ENCODE measurements at places on chromosomes 7 and 10. TPM values are rescaled to one million over a fixed set of nuclear protein-coding genes. Genes with fewer than 3 reads are reported as not detected.

Gene TFPI2
- polyA plus RNA-seq = 16.9 TPM

GRCh38 chr7:53743697-53744402, 708.4 kb downstream of the POM121L12 start:
- no peak for DNase-seq

- no peak for DNase-seq
Measured at GRCh38 chr7:35505066-35505465, 189.9 kb downstream of the HERPUD2 start.

DNA sequence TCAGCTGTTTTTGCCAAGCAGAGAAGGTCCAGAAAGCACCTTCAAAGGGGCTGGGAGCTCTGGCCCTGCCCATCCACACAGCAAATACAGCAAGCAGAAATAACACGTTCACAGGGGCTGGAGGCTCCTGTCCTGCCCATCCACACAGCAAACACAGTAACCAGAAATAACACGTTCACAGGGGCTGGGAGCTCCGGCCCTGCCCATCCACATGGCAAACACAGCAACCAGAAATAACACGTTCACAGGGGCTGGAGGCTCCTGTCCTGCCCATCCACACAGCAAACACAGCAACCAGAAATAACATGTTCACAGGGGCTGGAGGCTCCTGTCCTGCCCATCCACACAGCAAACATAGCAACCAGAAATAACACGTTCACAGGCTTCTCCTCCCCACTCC, 558.1 kb downstream of the PTPRN2 start:
- DNase-seq = no peak

DNA sequence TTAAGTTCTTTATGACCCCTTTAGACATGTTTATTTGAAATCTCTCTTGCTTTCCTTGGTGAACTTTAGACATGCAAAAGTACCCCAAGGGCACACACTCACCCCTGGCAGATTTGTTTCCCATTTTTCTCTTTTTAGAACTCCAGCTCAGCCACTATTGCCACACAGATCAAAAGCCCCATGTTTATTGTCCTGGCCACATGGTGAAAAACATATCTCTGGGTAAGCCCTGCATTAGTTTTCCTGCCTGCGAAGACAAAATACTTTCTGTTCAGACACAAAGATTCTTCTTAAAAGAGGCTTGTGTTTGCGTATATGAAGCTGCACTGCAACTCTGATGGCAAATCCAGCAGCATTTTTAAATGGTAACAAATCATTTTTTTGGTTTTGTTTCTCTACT, 200.0 kb downstream of the POLR1F start:
- no peak for DNase-seq

DNA sequence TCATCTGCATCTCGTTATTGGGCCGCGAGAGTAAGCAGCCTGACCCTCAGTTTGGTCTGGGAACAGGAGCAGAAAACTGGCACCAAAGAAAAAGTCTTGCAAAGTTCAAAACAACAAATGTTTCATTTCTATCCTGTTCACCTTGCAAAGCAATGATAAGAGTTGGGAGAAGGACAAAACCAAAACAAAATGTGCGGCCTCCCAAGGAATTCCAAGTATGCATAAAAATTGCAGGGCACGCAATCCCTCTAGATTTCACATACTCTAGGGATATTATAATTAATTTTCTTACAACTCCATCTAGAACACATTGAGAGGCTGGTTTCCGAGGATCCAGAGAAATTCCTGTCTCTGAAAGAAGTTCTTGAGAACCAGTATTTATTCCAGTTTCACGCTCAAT, 20.1 kb downstream of the CHUK start:
- DNase-seq = no peak

Measured in SK-N-SH (cell line).